ENCODE measurements at places on chromosomes 16 and 17.

- DNase-seq: peak; percentile 73
Measured at GRCh38 chr17:76540381-76541300, 797 bp downstream of the PRCD start.

DNA sequence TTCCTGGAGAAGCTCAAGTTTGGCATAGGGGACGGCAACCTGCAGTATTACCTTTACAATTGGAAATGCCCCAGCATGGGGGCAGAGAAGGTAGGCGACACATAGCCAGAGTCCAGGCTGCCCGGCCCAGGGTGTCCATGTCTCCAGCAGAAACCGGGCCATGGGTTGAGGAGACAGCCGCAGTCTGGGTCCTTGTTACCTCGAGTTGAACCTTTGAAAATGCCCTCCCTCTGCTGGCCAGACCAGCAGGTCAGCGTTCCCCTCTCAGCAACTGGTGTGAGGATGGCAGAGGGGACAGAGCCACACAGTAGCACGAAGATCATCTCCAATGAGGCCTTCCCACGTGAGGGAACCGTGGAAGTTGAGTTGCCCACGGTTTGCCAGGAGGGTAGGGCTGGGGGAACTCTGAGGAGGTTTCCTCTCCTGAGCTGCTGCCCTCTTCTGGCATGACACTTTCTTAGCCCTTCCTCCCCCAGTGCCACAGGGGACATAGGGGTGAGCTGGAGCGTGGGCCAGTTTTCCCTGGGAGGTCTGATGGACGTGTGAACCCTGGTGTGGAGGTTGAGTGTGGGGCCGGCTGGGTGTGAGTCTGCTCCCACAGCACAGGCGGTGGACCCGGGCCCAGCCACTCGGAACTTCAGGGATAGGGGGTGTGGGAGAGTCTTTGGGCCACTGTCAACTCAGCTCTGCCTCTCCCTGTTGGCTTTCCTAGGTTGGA, 27.2 kb downstream of the PLCD3 start:
- no peak for DNase-seq

DNA sequence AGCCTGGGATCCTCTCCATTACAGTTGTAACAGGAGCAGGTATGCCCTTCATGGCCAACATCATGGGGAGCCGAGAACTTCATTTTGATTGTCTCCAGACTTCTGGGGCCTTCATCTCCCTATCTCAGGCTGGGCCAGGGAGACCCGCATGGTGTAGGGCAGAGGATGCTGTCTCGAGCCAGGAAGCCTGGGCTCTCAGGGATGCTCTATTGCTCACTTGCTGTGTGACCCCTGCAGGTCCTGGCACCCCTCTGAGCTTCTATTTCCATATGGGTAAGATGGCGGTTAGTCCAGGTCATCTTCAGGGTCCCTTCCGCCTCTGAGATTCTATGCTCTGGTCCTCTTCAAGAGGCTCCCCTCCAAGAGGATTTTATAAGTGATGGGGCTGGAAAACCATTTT, 20.6 kb upstream of the RNF135 start:
- no peak for DNase-seq

DNA sequence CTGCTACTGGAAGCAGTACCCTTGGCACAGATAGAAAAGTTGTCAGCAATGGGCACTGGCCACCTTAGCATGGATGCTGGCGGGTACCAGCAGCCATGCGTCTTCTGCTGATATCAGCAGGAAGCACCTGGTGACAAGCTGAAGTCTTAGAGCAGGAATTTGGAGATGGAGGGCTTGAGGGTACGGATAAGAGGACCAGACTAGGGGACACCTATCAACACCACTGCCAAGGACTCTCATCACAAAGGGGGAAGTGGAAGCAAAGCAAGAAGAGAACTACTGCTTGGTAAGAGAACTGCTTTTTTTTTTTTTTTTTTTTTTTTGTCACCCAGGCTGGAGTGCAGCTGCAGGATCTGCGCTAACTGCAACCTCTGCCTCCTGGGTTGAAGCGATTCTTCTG, 35.4 kb upstream of the LYRM9 start:
- no peak for DNase-seq

DNA sequence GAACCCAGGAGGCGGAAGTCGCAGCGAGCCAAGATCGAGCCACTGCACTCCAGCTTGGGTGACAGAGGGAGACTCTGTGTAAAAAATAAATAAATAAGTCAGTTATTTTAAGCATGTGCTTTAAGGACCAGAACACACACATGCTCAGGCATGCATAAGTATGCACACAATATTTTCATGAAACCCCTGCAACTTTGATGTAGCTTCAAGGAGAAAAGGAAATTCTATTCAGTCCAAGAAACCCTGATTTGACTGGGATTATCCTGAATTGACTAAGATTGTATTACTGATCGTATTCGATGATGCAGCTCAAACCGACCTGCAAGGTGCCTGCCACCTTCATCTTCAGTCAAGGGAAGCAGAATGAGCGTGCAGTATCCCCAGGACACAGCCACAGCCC, 841 bp downstream of the TEKT5 start:
- no peak for DNase-seq

Data from HT1080 (cell line).